ENCODE measurements at places on chromosomes 1 and 21.

DNA sequence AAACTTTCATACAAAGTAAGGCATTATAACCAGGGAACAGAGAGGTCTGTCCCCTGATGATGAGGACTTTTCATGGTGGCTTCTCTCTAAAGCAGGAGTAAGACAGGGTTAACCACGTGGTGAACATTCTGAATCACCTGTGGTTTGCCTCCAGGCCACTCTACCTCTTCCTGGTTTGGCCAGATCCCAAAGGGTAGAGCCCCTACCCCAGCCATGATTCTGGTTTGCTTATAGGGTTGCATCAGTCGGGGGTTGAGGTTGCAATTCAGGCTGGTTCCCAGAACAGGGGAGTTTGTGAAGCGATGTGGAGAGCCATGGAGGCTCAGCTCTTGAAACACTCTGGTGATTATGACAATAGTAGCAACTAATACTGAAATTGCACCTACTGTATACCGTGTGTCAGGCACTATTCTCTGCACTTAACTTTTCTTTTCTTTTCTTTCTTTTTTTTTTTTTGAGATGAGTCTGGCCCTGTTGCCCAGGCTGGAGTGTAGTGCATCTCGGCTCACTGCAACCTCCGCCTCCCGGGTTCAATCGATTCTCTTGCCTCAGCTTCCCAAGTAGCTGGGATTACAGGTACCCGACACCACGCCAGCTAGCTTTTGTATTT, 8.3 kb downstream of the CNR2 start:
- no peak for DNase-seq

DNA sequence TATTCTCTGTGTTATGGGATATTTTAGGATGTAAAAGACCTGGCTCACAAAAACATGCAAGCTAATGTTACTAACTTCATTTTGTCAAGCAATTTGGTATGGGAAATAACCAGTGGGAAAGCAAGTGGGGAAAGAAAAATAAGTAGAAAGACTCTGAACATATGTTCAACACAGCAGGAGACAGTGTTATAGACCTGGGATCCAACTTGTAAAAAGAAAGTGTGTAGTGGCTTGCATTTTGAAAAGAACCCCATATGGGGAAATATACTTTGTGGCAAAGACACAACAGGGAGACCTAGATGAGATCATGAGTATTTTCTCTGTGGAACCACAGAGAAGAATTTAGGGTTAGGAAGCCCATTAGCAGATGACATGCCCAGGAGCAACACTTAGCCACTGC, 212.7 kb upstream of the NRIP1 start:
- no peak for DNase-seq

DNA sequence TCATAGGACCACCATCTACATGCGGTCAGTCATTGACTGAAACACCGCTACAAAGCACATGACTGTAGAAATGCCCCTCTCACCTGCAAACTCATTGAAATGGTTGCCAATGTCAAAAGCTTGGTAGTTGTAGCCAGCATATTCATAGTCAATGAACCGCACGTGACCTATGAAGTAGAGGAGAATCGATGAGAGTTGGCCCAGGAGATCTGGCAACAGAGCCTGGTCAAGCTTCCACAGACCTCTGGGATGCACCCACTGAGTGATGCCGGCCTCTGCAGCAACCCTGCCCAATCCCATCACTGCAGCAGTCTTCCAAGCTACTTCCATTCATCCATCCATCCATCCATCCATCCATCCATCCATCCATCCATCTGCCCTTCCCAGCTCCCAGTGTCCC, 11.9 kb downstream of the ETNK2 start:
- DNase-seq = no peak

DNA sequence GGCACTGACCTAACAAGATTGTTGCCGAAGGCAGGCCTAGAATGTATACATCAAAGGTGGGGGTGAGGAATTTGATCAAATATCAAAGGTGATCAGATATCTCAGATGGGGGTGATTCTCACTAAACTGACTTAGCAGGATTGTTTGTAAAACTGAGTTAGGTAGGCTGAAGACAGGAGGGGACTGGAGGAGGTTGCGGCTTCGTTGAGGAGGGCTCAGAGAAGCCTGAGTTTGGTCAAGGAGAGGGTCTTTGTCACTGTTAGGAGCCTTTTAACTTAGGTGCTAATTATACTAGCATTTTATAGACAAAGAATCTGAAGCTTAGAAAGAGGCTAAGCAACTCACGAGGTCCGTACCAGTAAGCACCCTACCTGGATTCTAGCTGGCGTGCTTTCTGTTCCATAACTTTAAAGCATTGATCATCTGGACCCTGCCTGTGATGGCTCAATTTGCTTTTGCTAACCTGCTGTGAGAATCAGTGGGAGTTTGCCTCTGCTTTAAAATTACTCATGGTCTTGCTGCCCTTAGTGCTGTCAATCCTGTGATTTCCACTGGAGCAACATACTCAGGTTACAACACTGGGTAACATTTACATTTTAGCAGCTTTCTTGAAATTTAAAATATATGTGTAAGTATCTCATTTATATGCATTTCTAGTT, 49.8 kb downstream of the ITSN1 start:
- no peak for DNase-seq

DNA sequence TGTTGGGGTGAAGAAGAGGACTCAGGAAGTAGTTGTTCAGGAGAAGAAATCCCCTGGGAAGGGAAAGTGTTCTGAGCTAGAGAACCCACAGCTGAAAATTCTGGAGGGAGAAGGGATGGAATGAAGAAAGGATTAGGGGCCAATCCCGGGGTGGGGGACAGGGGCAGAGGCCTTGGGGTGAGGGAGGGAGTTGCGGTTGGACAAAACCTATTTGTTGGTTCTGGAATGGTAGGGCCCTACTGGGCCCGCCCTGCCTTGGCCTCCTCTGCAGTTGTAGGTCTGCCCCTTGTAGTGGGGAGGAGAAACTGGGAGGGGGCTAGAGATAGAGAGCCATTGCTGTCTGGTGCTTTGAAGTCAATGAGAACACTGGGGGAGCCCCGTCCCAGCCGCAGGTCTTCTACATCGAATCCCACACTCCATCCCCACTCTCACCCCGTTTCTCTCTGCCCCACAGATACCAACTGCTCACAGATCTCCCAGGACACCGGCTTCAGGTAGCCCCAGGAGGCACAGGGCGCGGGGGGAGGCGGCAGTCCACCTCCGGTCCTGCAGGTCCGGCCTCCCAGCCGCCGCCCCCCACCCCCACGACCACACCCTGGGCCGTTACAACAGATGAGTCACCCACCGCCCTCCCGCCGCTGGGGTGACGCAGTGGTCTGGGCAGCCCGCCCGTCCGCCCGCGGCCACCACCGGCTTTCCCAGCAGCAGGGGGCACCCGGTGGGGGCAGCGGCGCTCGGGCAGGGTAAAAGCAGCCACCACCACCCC, 1.1 kb downstream of the TAGLN2 start:
- DNase-seq = peak; percentile 20

DNA sequence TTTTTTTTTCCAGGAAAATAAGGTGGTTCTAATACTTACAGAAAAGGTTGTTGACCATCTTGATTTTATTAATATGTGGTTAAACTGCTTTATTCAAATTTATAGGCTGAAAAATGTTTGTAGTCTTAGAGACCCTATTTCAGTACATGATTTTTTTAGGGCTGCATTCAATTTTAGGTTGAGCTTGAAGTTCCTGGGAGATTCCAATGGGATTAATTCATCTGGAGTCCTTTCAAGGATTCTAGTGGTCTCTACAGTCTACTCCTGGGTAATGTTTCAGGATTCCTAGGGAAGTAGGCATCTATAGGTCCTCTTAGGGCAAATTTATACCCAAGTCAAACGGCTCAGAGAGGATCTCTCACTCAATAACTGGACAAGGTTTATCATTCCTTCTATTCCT, 126.7 kb downstream of the HMCN1 start:
- DNase-seq = no peak

DNA sequence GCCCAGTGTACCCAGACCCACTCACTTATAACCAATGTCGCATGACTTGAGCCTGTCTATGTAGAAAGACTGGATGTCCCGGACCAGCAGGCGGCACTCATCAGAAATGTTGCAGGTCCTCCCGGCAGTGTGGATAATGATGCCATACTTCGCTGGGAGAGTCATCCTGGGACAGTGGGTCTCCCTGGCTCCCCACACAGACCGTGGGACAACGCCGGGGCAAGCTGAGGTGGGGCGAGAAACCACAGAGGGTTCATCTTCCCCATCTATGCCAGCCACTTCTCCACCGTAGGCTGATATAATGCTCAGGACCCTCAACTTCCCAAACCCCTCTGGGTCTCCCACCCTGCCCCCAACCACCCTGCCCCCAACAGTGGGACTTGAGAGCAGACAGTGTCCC, 8.3 kb downstream of the PGLYRP4 start:
- DNase-seq = no peak

- DNase-seq = no peak
These were observed 15.5 kb upstream of the SNX27 start for GRCh38 chr1:151596166-151596953.

DNA sequence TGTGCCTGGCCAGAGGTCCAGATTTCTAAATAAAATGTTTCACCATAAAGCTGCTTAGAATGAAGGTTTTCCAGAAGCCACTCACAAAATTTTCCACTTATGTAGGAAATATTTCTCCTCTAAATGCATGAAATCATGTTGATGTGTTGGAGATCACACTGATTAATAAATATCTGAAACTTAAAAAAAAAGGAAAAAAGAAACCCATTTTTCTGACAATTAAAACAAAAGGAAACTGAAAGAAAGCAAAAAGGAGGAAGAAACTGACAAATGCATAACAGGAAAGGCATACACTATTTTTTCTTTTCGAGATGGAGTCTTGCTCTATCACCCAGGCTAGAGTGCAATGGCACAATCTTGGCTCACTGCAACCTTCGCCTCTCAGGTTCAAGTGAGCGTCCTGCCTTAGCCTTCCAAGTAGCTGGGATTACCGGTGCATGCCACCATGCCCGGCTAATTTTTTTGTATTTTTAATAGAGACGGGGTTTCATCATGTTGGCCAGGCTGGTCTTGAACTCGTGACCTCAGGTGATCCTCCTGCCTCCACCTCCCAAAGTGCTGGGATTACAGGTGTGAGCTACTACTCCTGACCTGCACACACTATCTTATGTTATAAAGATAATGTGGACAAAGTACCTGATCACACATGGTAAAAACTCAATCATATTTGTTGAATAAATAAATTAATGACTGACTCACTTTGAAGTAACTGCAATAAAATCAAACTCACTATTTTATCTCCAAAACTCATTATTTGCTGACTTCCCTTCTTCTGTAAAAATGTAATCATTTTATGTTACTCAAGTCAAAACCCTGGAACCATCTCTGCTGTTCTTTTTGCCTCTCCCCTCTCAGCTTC, 149.8 kb upstream of the NR5A2 start:
- DNase-seq = no peak

GRCh38 chr1:210143465-210144062, 89.0 kb upstream of the SERTAD4 start:
- DNase-seq = no peak

GRCh38 chr1:202811296-202812175, 782 bp downstream of the PCAT6 start:
- DNase-seq = no peak

DNA sequence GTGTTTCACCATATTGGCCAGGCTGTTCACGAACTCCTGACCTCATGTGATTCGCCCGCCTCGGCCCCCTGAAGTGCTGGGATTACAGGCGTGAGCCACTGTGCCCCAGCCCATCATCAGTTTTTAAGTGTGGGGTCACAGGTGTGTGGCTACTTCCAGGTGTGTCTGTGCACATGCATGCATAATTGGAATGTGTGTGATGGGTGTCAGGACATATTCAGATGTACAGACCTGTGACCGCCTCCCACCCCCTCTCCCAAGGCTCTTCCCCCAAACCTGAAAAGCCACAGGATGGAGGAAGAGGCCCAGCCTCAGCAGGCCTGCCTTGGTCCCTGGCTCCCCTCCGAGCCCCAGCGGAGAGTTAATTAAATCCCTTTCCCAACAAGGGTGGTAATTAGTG, 37.3 kb upstream of the CSF3R start:
- no peak for DNase-seq

- no peak for DNase-seq
These were observed 28.2 kb downstream of the CD34 start for GRCh38 chr1:207882692-207883091.

DNA sequence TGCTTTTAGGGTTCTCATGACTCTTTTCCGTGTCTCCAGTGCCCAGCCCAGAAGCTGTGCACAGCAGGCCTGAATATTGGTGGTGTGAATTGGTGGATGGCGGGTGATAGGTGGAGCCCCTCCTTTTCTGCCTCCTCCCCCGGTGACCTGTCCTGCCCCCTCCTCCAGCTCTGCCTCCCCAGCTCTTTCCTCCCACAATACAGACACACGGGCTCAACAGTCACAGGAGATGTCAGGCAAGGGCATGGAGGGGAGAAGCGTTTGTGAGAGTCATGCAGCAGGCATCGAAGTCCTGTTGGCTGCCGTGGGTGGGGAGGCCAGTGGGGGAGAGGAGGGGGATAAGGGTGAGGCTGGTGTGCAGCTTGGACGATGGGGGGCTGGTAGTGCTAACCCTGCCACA, 17.3 kb upstream of the TTC4 start:
- no peak for DNase-seq

- no peak for DNase-seq
These were observed 12.8 kb upstream of the IFI44L start for GRCh38 chr1:78607334-78607927.

DNA sequence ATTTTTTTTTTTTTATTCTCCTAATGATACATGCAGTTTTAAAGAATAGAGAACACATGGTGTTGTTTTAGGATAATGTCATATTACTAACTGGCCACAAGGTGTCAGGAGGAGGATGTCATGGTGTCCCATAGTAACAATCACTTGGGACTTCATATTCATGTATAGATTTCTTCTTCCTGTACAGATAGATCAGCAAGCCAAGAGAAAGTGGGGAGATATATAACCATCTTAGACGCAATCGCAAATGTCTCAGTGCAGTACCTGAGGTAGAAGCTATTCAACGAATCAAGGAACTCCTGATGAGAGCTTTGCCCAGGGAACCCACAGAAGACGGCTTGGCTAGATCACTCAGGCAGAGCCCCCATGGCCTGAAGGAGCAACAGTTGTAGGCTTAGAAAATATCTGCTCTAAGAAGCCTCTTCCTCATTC, 12.3 kb downstream of the OR2T11 start:
- DNase-seq = no peak

- DNase-seq = no peak
These were observed 50.9 kb downstream of the CNST start for GRCh38 chr1:246617156-246617555.

GRCh38 chr1:23263380-23263887, 46.1 kb upstream of the HTR1D start:
- DNase-seq = no peak

DNA sequence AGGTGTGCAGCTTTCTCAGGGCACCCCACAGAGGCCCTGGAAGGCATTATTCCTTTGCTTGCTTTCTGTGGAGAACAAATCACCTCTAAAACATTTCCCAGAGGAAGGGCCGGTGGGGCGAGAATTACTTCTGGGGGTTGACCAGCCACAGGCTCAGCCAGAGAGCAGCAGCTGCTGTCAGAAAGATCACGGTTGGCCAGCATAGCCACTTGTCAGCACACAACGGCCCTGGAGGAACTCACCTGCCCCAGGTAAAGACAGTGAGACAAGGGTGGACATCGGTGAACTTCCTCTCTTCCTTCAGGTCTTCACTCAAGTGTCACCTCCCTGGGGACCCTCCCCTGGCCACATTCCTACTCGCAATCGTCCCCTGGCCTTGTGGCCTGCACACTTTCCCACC, 69.5 kb upstream of the CLDN14 start:
- DNase-seq = no peak

- no peak for DNase-seq
These were observed 292.9 kb downstream of the LTN1 start for GRCh38 chr21:28699596-28700259.
